Stimulated activated CD4-positive, alpha-beta T cell treated with anti-CD3 and anti-CD28 coated beads, Interleukin-4, amount 100 ng/mL, for 1 hour (primary cell): ENCODE measurements at places on chromosomes 7 and 10.
A peak's percentile ranks its signal among the peaks of the same experiment; 100 is the strongest.

GRCh38 chr7:83681200-83681778 lies 32.4 kb upstream of the SEMA3E start:
- no peak for DNase-seq

GRCh38 chr10:77710081-77710551 lies 72.5 kb upstream of the KCNMA1 start:
- DNase-seq = no peak

GRCh38 chr10:92829042-92829785 lies 19.1 kb upstream of the EXOC6 start:
- no peak for DNase-seq

DNA sequence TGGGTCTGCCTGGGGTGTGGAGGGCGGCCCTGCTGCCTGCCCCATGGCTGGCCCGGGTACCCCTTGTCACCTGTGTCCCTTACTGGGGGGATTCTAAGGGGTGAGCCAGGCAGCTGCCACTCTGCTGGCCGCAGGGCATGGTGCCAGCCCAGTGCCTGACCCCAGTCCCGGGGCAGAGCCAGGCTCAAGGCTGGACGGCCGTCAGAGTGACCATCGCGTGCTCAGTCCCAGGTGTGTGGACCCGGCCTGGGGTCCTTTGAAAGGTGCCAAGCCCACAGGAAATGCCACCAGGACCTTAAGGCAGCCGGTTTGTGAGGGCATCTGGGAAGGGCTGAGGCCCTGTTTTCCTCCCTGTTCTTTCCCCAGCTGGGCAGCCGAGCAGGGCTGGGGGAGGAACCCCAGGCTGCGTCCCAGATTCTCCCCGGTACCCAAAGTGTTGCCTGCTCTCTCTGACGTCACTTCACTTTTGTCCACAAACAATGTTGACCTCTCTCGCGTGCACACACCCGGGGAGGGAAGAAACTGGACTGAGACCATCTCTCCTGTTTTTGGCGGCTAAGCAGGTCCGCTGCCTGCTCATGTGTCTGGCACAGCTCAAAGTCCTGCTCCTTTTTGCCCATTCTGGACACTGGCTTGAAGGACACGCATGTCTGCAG lies 37.6 kb downstream of the PAPOLB start:
- no peak for DNase-seq

DNA sequence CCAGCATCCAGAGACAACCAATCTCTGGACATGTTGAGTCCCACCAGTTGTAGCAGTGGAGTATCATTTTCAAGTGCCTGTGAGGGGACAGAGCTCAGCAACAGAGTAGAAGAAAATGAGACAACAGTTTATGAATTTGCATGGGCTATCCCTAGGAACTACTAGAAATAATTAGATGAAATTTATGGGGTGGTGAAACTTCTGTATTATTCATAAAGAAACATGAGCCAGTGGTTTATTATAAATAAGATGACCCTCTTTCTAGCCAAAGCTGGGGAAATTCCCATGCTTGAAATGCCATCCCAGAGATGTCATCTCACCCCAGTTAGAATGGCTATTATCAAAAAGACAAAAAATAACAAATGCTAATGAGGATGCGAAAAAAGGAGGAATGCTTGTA lies 55.1 kb upstream of the ITGB8 start:
- DNase-seq = no peak

GRCh38 chr10:46255801-46256747 lies 30.7 kb upstream of the ANTXRL start:
- peak; percentile 60 for DNase-seq

DNA sequence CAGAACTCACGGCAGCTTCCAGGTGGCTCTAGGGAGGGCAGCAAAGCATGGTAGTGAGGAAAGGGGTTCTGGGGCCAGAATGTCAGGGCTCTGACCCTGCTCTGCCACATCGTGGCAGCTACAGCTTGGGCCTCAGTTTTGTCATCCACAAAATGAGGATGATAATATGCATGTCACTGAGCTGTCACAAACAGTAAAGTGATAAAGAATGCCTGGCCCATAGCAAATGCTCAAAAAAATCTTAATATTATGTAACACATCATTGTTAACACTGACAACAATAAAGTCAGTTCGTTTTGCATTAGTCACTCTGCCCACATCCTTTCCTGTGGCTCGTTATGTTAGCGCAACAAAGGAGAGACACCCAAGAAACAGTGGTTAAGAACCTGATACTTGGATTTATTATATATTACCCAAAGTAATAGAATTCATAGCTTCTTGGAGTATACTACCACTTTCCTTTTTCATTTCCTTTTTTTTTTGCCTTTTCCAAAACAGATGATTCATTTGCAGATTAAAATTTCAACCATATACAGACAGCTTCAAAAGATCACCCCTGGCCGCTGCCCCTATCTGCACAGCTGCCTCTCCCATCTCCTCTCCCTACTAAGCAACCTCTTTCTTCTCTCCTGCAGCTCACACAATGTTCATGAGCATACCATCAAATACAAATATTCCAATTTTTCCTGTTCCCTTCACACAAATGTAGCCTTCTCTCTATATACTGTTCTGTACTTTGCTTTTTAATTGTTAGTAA lies 45.5 kb upstream of the DDC start:
- DNase-seq = no peak

- no peak for DNase-seq
These were observed 7.7 kb downstream of the PTN start for GRCh38 chr7:137335814-137336213.
